ENCODE measurements at places on chromosomes 11 and 22.

GRCh38 chr11:65501472-65502273 is 2.8 kb downstream of the MALAT1 start:
- peak; percentile 63 for DNase-seq

- no peak for DNase-seq
Measured at GRCh38 chr11:17156283-17156682, 51.5 kb downstream of the PIK3C2A start.

- peak; percentile 40 for DNase-seq
Measured at GRCh38 chr22:29154364-29155048, 51.2 kb upstream of the EMID1 start.

- no peak for DNase-seq
Measured at GRCh38 chr11:62030071-62030684, 62.7 kb upstream of the FTH1 start.

- DNase-seq = no peak
Measured at GRCh38 chr22:36201630-36202319, at the start of gene APOL4. Gene APOL4, minus strand, starts transcription at chr22:36201809. Its CDS starts 75 bp downstream, at chr22:36201734.

DNA sequence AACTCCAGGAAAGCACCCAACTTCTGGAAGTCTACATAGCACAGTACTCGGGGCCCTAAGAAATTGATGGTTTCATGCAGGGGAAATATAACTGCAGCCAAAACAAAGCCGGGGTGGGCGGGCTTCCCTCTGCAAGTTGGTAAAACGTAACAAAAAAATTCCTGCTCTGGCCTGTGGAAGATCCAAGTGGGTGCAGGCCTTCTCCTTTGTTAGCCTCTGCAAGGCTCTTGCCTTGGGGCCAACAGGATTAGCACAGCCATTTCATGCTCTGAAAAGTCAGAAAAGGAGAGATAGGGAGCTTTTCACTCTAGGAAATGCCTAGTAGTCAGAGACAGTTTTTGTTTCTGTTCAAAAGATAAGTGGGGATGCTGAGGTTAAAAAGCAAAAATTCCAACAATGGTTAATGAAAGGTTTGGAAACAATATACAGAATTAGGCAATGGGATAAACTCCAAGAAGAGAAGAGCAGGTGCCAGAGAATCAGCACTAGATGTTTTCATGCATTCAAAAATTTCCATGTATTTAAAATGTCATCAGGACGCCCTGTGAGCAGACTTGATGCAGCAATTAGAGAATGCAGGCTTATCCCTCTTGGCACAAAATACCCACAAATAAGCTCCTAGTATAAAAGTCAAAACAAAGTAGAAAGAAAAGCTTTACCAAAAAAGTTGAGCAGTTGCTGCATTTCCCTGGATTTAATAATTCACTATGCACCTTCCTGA is 72.3 kb upstream of the CHRM4 start:
- DNase-seq = no peak

- DNase-seq = no peak
Measured at GRCh38 chr11:61817471-61818202, 834 bp upstream of the FADS1 start.

GRCh38 chr11:100753172-100753543 is 66.1 kb downstream of the ARHGAP42 start:
- DNase-seq = no peak

- peak; percentile 46 for DNase-seq
Measured at GRCh38 chr22:24410110-24410856, 17.1 kb upstream of the ADORA2A start.

GRCh38 chr11:72875736-72876135 is 61.5 kb downstream of the ATG16L2 start:
- DNase-seq = no peak

DNA sequence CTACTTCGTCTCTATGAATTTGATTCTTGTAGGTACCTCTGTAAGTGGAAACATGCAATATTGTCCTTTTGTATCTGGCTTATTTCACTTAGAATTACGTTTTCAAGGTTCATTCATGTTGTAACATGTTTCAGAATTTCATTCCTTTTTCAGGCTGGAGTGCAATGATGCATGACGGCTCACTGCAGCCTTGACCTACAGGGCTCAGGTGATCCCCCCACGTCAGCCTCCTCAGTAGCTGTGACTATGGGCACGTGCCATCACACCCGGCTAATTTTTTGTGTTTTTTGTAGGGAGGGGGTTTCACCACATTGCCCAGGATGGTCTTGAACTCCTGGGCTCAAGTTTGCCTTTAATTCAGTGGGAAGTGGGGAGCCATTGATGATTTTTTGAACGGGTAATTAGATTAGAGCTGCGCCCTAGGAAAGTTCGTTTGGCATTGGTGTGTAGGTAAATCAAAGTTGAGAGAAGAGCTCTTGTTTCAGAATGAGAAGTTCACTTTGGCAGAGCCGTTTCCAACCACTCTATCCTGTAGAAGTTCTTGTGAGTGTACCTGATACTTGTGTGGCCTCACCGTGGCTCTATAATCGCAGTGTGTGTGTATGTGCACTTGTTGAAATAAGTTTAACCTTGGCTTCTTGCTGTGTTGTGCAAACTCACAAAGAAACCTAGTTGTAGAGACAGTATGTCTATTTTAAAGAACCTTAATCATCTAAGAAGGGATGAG is 115.9 kb downstream of the NAV2 start:
- DNase-seq = no peak

GRCh38 chr11:34363363-34364084 is 5.7 kb upstream of the ABTB2 start:
- DNase-seq = no peak

- DNase-seq = no peak
Measured at GRCh38 chr11:76155500-76156227, 50.6 kb downstream of the WNT11 start.

Data from HCEC 1CT (cell line).